Stimulated activated naive CD8-positive, alpha-beta T cell treated with anti-CD3 and anti-CD28 coated beads, Interleukin-15, Interleukin-2, amounts not matched to agents 100 U/mL and 50 U/mL, for 24 hours (primary cell): ENCODE measurements at places on chromosomes 3 and 15.

- DNase-seq, result peak; percentile 63
Measured at GRCh38 chr3:119810018-119810435, 28.1 kb downstream of the NR1I2 start.

DNA sequence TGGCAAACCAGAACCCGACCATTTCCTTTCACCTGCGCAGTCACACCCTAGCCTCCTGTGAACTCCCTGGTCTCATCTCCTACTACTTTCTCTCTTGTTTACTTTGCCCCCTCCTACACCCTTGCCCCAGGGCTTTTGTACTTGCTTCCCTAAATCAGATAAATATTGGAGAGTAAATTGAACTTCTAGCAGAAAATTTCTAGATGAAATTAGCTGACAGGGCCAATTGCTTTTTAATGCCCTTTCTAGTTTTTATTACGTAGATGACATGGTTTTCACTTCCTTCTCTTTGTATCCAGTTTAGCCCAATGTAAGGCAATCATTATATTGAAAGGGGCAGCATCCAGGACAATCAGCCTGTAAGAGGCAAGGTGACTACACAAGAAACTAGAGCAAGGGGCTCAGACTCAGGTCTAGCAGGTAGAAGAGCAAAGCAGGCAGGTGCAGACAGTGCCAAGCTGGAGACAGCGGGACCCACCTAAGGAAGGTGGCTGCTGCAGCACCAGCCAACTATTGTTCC lies 56.2 kb upstream of the TOPAZ1 start:
- DNase-seq, result no peak

DNA sequence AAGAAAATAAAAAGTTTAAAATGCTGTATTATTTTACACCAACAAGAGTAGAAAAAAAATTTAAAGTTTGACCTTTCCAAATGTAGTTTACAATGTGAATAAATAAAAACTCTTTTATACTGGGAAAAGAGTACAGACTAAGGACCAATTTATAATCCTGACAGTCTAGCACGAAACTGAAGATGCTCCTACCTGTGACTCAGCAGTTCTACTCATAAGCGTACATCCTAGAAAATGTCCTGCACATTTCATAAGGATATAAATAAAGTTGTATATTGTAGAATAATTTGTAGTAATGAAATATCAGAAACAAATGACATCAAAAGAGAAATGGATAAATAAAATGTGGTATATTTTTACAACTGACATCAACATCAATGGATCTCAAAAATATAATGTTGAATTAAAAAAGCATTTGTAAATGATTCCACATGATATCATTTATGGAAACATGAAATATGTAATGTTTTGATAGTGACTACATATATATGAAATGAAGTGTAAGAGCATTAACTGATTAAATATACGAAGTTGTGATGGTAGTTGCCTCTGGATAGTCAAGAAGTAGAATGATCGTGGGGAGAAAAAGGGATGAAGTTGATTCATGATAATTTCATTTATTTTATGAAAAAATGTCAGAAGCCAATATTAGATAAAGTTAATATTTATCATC lies 161.3 kb upstream of the CBLB start:
- DNase-seq, result no peak

- no peak for DNase-seq
Measured at GRCh38 chr15:97759363-97759762, 201.1 kb upstream of the ARRDC4 start.

GRCh38 chr3:170057550-170057949 lies 19.8 kb downstream of the GPR160 start:
- no peak for DNase-seq

GRCh38 chr15:76179023-76179422 lies 119.2 kb downstream of the TMEM266 start:
- no peak for DNase-seq

GRCh38 chr3:133895208-133896001 lies at the start of gene RAB6B:
RAB6B (minus strand) TSS chr3:133895882; CDS start chr3:133895466, 416 bp downstream.
- peak; percentile 29 for DNase-seq

DNA sequence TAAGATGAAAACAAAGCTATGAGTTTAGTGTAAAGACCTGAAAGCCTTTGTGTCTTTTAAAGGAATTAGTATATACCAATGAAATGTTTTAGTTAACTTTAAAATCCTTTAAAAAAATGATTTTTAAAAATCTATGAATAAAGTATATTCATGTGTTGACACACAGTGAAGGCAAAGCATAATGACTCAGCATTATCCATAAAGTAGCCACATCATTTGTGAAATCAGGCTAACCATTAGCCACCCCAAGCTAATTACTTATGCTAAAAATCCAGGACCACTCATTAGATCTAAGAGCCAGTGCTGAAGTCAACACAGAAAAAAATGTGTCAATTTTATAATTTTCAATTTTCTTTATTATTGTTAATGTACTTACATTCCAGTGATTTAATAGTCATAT lies 310.2 kb downstream of the TBC1D5 start:
- no peak for DNase-seq

GRCh38 chr3:76367281-76367680 lies 581.9 kb upstream of the ZNF717 start:
- DNase-seq, result no peak

DNA sequence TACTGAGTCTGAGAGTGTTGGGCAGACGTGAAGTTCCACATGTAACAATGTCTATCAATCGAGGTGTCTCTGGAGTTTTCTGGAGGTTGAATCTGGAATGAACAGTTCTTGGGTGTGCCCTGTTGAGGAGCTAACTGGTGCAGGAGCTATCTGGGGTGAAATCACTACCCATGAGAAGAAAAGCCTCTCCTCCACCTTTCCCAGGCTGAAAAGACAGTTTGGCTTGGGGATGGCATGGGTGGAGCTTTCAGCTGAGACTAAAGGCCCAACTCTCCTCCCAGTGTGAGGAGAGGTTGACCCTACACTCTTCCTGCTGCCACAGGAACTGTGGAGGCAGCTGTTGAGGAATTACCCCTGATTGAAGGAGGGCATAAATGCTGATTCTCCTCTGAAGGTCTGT lies 54.4 kb upstream of the LRRFIP2 start:
- no peak for DNase-seq

GRCh38 chr3:175668300-175668699 lies 809.2 kb downstream of the NAALADL2 start:
- no peak for DNase-seq

DNA sequence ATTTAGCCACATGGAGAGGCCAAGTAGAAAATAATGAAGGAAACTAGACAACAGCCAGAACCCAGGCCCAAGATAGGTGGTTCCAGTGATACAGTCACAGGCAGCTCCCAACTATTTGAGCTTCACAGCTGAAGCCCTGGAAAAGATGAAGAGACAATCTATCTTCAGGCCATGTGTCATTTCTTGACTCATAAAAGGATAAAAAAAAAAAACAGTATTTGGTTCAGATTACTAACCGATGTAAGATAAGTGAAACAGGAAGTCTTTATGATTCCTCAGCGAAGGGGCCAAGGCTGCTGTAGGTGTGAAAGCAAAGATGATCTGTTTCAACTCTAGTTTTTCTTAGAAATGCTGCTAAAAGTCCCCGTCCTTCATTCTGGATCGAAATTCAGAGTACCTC lies 394.6 kb downstream of the ZNF385D start:
- no peak for DNase-seq

DNA sequence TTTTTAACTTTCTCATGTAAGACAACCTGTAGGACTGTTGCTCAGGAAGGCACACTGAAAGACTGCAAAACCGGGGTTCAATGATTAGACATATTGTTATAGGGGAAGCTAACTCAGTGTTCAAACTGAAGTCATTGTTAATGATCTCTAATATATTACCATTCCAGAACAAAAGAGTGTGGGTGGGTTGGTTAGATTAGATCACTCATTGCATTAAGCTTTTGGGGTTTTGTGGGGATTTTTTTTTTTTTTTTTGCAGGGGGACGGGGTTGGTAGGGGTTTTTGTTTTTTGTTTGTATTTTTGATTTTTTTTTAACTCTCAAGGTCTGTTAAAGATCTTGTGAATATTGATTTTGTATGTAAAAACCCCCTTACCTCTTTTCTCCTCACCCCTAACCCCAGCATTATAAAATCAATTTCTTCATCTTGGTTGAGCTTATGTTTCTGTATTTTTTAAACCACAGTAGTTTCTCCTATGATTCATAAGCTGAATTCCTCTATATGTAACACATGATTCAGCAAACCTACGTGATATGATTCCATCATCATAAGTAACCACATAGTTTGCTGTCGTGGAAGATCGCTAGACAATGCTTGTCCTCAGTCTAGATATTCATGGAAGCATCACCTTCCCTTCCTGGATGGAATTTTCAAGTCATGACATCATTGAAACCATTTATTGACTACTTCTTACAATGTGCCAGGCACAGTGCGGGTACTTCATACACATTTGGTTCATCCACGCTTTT lies 544.1 kb upstream of the MDFIC2 start:
- DNase-seq, result no peak

DNA sequence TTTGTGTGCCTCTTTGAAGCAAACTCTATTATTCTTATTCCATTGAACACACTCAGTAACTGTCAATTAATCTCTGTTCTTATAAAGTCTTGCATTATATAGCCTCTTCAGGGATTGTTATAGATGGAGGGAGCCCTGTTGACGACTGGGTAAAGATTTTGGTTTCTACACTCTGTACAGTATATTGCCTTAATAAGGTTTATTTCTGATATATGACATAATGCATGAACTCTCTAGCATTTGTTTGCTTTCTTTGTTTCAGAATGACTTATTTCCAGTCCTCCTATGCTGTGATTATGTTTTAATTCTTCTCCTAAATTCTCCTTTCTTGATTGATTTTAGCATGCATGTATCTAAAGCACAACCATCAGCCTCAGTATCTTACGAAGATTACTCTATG lies 494.9 kb downstream of the DIPK2A start:
- DNase-seq, result no peak

- no peak for DNase-seq
Measured at GRCh38 chr15:84898761-84899160, 14.3 kb downstream of the SLC28A1 start.

- DNase-seq, result no peak
Measured at GRCh38 chr3:146889626-146890025, 284.5 kb upstream of the PLSCR5 start.

DNA sequence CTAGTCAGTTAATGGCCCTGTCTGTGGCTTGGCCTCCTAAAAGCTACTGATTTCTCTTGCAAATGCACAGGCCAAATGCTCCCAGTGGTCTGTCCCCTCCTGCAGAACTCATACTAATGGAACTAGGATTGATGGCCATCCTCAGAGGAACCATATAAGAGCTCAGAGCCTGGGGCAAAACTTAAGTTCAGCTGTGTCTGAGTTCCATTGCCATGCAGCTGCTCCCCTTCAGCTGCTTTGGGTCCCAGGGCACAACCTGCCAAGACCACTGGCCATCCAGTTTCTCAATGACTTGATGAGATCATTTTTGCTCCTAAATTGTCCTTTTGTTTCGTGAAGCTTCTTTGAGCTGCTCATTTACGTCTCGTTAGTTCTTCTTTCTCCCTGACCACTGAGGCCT lies 529.5 kb upstream of the TBL1XR1 start:
- no peak for DNase-seq

- DNase-seq, result no peak
Measured at GRCh38 chr15:96365781-96366525, 35.5 kb downstream of the NR2F2 start.
